Lower lobe of right lung (tissue), 2 donors: ENCODE measurements at places on chromosomes 7 and 10. TPM values are rescaled to one million over a fixed set of nuclear protein-coding genes. Genes with fewer than 3 reads are reported as not detected.

NANOS1 gene
- total RNA-seq = 1.9 TPM

SPAM1 gene
- total RNA-seq = not detected

NPFFR1 gene
- 1.0 TPM for total RNA-seq

ADAMTS14 gene
- total RNA-seq = 0.53 TPM

ADARB2 gene
- total RNA-seq = 0.80 TPM

RET gene
- total RNA-seq = 0.68 TPM

BICC1 gene
- total RNA-seq = 11.0 TPM

ANXA8L1 gene
- 15.7 TPM for total RNA-seq

AKR1E2 gene
- total RNA-seq = 11.3 TPM

MSMB gene
- 5.3 TPM for total RNA-seq

DNA sequence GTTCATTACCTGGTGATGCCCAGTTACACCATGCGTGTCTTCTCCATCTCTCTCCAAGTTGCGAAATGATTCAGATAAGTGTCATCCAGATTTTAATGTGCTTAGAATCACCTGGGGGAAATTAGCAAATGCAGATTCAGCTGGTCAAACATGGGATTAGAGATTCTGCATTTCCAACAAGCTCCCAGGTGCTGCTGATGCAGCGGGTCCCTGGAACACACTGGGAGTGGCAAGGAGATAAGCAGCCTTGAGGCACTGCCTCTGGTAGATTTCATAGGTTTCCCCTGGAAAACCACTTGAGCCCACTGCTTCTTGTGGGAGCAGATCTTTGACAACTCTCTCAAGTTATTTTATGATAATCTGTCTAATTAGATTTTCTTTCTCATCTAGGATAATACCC lies 196.0 kb upstream of the C7orf33 start:
- no peaks in the 10 kb centered on the region for H3K4me1 ChIP-seq
- DNase-seq = no peak
- H3K36me3 ChIP-seq = no peaks in the 10 kb centered on the region
- no peak overlapping the region for H3K4me3 ChIP-seq

DNA sequence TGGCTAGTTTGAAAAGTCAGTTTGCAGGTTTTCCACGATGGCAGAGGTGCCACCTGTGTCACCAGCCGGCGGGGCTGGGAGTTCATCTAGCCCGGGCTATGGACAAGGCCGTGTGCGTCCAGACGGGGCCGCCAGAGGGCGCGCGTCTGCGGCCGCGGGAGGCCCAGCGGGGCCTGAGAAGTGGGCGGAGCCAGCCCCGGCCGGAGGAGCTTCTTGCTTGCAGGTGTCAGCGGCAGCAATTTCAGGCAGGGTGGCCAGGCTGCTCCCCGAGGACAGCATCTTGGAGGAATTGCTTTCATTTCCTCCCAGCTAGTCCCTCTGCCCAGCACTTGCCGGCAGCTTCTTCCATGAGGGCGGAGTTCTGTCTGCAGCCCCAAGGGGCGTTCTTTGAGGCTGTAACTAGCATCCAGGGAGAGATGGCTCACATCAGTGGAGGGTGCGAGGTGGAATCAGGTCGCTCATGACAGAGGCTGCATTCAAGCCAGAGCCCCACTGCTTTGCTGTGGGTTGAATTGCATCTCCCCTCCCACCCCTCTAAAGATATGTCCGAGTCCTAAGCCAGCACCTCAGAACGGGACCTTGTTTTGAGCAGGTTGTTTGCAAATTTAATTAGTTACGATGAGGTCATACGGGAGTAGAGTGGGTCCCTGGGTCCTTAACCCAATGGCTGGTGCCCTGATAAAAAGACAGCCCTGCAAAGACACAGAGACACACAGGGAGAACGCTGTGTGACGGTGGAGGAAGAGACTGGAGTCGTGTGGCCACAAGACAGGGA lies 85.9 kb upstream of the MKI67 start:
- H3K4me1 ChIP-seq = peaks cover 4% of the 10 kb centered on the region
- no peaks in the 10 kb centered on the region for H3K36me3 ChIP-seq
- peak overlapping the region; percentile 29 for H3K4me3 ChIP-seq
- H3K27me3 ChIP-seq = no peaks in the 10 kb centered on the region

DNA sequence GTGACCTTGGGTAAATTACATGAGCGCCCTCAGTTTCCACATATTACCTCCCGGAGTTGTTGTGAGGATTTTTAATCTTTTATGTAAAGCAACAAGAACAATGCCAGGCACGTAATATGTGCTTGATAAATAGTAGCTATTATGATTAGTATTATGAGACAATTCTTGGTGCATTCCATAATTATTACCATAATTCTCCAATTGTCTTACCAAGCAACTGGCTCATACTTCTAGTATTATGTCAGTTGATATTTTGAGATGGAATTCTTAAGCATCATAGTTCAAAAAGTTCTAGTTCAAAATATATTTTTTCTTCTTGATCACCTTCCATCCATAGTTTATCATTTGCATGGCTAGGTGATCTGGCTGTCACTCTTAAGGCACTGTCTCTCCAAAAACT lies 259.0 kb downstream of the BBS9 start:
- H3K4me3 ChIP-seq = no peak overlapping the region
- H3K4me1 ChIP-seq = no peaks in the 10 kb centered on the region
- no peak for DNase-seq
- no peaks in the 10 kb centered on the region for H3K27me3 ChIP-seq
- no peak overlapping the region for H3K27ac ChIP-seq
- peaks cover 7% of the 10 kb centered on the region for H3K36me3 ChIP-seq

GRCh38 chr7:158350166-158350900 lies 237.3 kb downstream of the PTPRN2 start:
- H3K36me3 ChIP-seq = no peaks in the 10 kb centered on the region
- H3K4me3 ChIP-seq = no peak overlapping the region
- no peaks in the 10 kb centered on the region for H3K27me3 ChIP-seq
- H3K27ac ChIP-seq = no peak overlapping the region
- no peak for DNase-seq

DNA sequence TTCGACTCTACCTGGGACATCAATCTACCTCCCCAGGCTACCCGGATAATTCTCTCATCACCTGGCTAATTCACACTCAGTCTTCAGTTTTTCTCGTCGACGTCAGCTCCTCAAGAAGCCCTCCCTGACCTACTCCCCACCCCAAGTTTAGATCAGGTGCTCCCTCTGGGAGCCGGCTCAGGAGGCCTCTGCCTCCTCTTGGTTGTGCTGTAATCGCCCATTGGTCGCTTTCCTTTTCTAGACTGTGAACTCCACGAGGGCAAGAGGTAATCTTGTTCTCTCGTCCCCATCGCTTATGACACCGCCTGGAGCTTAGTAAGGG lies 461 bp upstream of the WIPF3 start:
- H3K4me1 ChIP-seq = peaks cover 12% of the 10 kb centered on the region
- H3K27me3 ChIP-seq = peaks cover 71% of the 10 kb centered on the region
- no peak overlapping the region for H3K27ac ChIP-seq
- H3K36me3 ChIP-seq = no peaks in the 10 kb centered on the region
- H3K4me3 ChIP-seq = peak overlapping the region; percentile 47
- DNase-seq = no peak

DNA sequence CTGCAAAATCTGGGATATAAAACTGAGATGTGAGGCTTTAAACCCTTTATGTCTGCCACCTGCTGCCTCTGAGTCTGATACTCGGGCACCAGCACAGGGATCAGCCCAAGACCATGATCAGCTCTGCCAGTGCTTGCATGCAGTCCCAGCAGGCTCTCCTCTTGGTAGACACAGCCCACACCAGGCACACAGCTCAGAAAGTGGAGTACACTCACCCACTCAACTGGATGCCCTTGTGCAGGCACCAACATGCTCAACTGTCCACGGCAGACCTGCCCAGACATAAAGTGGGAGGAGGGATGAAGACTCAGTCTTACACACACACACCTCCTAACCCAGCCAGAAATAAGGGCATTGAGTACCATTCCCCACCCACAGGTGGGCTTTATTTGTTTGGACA lies 18.2 kb upstream of the MYH16 start:
- no peaks in the 10 kb centered on the region for H3K4me1 ChIP-seq
- no peak overlapping the region for H3K27ac ChIP-seq
- no peak overlapping the region for H3K4me3 ChIP-seq

DNA sequence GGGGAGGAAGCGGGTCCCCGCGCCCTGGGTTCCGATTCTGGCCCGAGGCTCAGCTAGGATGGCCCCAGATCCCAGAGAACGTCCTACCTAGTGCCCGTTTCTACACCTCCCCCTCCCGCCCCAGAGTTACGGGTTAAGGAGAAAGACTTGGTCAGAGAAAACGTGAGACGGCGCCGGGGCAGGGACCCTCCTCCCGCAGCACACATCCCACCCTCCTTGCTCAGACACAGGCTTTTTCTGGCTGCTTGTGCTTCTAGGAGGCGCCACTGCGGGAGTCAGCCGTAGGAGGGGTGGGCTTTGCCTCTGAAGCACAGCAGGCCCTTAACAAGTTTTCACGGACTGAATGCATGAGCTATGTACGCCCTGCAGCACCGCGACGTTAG lies 104.9 kb upstream of the LEP start:
- peaks cover 21% of the 10 kb centered on the region for H3K4me1 ChIP-seq
- H3K27ac ChIP-seq = no peak overlapping the region
- no peaks in the 10 kb centered on the region for H3K36me3 ChIP-seq
- H3K27me3 ChIP-seq = peaks cover 42% of the 10 kb centered on the region
- peak overlapping the region; percentile 64 for H3K4me3 ChIP-seq

GRCh38 chr10:79559726-79560125 lies 481 bp downstream of the SFTPA2 start:
- H3K27me3 ChIP-seq = peaks cover 5% of the 10 kb centered on the region
- peak overlapping the region; percentile 49 for H3K4me3 ChIP-seq
- H3K36me3 ChIP-seq = no peaks in the 10 kb centered on the region
- H3K27ac ChIP-seq = peak overlapping the region; percentile 79

GRCh38 chr7:129089521-129090212 lies 34.8 kb upstream of the TNPO3 start:
- peaks cover 1% of the 10 kb centered on the region for H3K27me3 ChIP-seq
- no peak for DNase-seq
- peaks cover 16% of the 10 kb centered on the region for H3K4me1 ChIP-seq
- no peaks in the 10 kb centered on the region for H3K36me3 ChIP-seq
- no peak overlapping the region for H3K4me3 ChIP-seq

DNA sequence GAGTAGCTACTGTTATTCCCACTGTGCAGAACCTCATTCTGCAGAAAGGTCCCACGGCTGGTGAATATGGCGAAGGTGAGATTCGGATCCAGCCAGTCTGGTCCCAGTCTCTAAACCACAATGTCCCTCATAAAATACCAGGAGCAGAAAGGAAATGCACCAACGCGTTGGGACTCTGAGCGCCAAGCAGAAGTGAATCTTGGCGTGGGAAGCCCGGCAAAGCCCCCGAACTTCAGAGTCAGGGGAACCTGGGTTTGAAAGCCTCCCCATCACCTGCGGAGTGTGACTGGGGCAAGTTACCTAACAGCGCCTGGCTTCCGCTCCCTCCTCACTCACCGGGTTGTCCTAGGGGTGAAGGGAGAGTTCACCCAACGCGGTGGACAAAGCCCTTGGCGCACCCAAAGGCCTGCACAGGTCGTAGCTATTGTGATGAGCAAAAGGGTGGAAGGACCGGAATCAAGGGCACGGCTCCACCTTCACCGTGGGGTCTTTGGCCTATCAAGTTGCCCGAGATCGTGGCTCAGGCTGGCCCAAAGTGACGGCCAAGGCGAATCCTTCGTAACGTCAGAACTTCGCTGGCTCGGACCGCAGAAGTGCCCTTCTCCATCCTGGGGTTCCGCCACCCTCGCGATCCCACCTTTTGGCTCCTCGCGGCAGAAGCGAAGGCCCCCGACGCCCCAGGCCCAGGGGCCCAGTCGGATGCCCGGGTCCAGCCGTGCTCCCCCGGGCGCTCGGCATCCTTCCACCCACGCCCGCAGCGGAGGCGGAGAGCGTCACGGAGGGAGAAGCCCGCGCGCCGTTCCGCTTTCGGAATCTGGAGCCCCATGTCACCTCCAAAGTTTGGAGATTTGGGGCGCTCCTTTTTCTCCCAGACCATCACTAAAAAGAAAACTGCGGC lies 811 bp downstream of the RGS10 start:
- peaks cover 29% of the 10 kb centered on the region for H3K4me1 ChIP-seq
- H3K27me3 ChIP-seq = peaks cover 6% of the 10 kb centered on the region
- no peaks in the 10 kb centered on the region for H3K36me3 ChIP-seq
- peak; percentile 77 for DNase-seq

DNA sequence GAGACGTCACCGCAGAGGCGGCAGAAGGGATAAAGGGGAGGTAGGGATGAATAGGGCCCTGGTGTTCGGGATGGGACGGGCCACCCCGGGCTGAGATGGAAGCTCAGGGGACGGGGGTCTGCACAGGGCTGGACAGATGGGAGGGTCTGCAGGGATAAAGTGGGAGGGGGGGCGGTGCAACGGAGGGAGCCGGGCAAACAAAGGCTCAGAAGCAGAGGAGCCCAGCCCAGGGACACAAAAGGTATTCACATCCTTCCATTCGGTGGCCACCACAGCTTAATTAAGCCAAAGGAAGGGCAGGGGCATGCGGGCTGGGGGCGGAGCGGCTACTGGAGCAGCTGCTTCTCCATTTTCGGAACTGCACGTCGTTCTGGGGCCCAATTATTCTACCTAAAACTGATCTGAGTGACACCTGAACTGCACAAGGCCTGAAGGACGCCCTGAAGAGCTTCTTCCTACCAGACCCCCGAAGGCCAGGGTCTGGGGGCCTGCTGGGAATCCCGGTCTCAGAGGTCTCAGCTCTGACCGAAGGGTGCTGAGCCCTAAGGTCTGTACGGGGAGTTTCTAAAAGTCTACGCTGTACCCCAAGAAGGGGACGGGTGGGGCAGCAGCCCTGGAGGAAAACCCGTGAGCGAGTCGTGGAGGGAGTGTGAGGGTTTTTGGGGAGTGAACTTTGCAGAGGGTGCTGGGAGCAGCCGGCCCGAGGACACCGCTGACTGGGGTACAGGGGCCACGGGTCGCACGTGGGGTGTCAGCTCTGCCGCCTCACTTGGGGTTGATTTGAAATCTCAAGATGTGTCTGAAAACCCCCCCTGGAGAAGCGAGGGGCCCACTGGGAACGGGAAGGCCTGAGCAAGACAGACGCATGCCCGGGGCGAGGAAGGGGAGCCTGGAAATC lies 334.8 kb downstream of the DNAJB6 start:
- H3K27me3 ChIP-seq = peaks cover 32% of the 10 kb centered on the region
- DNase-seq = no peak
- H3K4me3 ChIP-seq = no peak overlapping the region
- no peak overlapping the region for H3K27ac ChIP-seq
- no peaks in the 10 kb centered on the region for H3K4me1 ChIP-seq
- H3K36me3 ChIP-seq = no peaks in the 10 kb centered on the region

GRCh38 chr7:137985253-137985896 lies 16.5 kb downstream of the CREB3L2 start:
- peak overlapping the region; percentile 2 for H3K27ac ChIP-seq
- no peaks in the 10 kb centered on the region for H3K27me3 ChIP-seq
- no peak overlapping the region for H3K4me3 ChIP-seq
- no peaks in the 10 kb centered on the region for H3K36me3 ChIP-seq
- no peak for DNase-seq

- no peaks in the 10 kb centered on the region for H3K27me3 ChIP-seq
- H3K36me3 ChIP-seq = peaks cover 72% of the 10 kb centered on the region
- DNase-seq = no peak
- H3K4me1 ChIP-seq = no peaks in the 10 kb centered on the region
These were observed 31.1 kb downstream of the LOXL4 start for GRCh38 chr10:98236862-98237261.
